ENCODE measurements at places on chromosomes 12 and 14.

- no peak for DNase-seq
These were observed 235.2 kb downstream of the CACNA1C start for GRCh38 chr12:2288001-2288400.

- peak; percentile 61 for DNase-seq
These were observed 585 bp upstream of the DYRK2 start for GRCh38 chr12:67647799-67648520.

DNA sequence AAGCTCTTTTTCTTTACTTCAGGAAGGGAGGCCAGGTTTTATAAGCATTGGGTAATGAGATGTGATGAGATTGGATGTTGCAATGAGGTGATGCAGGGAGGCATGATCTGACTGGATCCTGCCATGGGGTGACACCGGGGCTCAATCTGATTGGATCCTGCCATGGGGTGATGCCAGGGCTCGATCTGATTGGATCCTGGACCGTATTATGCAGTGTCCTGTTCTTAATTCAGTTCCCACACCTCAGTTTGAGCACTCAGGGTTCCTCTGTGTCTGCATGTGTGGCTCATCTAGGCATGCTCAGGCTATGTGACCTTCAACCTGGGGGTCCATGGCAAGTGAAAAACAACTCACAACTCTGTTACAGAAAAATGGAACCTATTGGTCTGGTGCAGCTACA lies 166.4 kb downstream of the SLC15A4 start:
- DNase-seq: no peak

DNA sequence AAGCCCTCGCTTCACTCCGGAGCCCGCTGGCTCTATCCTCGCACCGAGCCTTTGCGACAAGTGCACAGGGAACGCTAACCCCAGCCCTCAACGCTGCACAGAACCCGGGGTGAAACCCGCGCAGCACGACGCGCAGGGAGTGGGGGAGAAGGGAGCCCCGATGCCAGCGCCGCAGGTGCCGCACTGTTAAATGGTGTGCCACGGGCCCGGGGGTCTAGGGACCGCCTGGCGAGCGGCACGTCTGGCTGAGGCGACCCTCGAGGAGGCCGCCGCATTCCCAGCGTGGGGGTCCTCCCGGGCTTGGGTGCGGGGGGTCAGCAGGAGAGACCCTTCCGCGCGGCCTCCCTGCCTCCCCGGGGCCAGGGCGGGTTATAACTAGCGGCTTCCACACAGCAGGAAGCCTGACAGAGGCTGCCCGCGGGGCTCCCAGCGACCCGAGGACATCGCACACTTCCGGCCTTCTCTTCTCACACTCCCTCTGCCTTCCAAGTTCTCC lies 23.8 kb upstream of the LRTM2 start:
- DNase-seq: peak; percentile 44

DNA sequence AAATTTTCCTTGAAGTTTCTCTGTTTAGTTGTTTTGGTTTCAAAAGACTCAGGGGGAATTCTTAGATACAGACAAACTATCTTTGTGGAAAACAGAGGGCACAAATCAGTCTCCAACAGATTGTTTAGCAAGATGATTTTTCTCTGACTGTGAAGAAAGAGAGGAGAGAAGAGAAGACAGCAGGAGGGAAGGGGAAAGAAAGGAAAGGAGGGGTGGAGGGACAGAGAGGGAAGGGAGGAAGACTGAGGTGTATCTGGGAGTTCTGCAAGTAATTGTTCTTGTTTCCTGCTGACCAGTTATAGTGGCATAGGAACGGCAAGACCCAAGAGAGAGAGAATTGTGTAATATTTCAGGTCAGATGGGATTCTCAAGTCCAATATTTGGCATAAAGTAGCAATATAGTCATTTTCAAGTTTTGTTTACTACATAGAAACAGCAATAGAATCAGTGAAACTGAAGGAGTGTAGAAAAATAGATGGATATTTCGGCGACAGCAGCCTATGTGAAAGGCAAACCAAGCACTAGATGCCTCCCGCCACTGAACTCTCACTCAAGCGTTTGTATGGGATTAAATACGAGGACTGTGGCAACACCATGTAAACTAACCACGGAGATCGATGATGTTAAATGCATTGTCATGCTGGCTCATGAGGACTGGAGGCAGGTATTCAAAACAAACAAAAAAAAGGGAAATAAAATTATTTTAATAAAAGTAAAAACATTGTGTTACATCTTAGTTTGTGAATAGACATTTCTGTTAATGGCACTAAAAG lies 342.5 kb downstream of the SLC16A7 start:
- no peak for DNase-seq

- no peak for DNase-seq
These were observed 218.4 kb downstream of the ZFP36L1 start for GRCh38 chr14:68574461-68574860.

GRCh38 chr14:92754966-92755365 lies 6.5 kb upstream of the LGMN start:
- DNase-seq: no peak

DNA sequence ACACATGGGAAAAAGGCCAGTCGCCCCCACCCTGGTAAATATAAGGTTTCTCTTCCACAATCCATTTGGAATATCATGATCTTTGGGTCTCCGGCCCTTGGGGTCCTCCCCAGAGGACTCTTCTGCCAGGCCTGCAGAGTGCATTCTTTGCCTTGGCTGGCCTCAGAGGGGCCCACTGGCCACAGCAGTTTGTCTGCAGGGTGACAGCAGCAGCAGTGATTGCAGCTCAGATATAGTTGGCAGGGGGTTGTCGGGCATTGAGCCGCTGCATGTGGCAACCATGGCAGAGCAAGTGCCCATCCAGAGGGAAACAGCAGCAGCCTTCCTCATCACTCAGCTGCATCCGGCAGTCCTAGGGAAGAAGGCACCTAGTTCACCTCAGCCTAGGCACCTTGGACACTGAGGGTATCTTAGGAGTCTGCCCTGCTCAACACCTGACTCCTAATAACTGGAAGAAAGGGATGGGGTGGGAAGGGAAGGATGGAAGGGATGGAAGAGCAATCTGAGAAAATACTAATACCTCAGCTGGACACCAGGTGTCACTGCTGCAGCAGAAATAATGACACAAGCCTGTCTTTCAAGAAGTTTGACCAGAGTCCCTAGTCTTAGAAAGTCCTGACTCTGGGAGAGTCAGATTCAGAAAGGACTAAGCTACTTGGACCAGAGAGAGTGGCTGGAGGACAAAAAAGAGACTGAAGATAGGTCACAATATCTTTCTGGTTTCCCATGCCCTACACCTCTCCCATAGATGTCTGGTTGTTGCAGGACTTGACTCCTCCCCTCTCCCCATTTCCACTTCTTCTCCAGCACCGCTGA lies 8.9 kb downstream of the AJUBA start:
- peak; percentile 54 for DNase-seq

GRCh38 chr12:54213079-54213478 lies 24.3 kb upstream of the SMUG1 start:
- DNase-seq: no peak

- DNase-seq: no peak
These were observed 10.1 kb upstream of the JDP2 start for GRCh38 chr14:75417674-75418073.

- DNase-seq: no peak
These were observed 38.3 kb downstream of the SRGAP1 start for GRCh38 chr12:63882844-63883243.

DNA sequence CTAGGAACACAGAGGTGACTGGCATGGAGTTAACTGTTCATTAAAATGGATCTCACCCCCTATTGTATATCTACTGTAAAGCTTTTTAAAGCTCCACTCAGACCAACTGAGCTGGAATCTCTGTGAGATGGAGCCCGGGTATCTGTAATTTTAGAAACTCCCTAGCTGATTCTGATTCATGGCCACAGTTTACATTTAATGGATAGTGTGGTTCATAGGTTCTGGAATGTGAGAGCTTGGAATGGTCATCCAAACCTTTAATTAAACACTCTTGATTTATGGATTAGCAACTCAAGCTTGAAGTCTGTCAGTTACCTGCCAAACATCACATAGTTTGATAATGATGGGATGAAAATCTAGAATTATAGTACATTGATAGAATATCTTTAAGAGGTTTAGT lies 183.8 kb downstream of the SLC25A21 start:
- no peak for DNase-seq

- no peak for DNase-seq
These were observed 124.1 kb upstream of the E2F7 start for GRCh38 chr12:77189458-77189857.

GRCh38 chr14:98946940-98947339 lies 325.1 kb downstream of the BCL11B start:
- no peak for DNase-seq

- peak; percentile 87 for DNase-seq
These were observed 14.6 kb upstream of the PNMA1 start for GRCh38 chr14:73728717-73729330.

DNA sequence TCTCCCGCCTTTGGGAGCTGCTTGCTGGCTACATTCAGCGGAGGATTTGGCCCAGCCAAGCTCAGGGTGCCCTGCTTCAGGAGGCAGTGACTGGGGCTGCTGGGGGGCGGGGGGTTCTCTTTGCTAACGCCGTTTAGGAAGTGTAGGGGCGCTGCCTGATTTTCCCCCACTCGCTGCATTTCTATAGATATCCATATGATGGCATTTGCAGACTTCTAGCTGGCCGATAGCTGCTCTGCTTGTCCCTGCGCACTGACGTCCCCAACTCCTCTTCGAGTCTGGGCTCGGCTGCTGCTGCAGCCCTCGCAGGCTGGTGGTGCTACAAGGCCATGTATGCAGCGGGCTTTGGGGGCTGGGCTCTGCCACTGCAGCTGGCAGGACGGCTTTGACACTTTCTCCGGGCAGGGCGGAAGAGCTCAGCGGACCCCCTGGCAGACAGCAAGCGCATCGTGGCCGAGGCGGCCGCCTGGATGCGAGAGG lies 3.1 kb downstream of the LRFN5 start:
- no peak for DNase-seq

GRCh38 chr12:42590330-42590934 lies 886 bp upstream of the PRICKLE1 start:
- DNase-seq: peak; percentile 10

All from germinal center (tissue), 1 donor.